ENCODE measurements at places on chromosomes 13 and 19. TPM values are rescaled to one million over a fixed set of nuclear protein-coding genes. Genes with fewer than 3 reads are reported as not detected.

DNA sequence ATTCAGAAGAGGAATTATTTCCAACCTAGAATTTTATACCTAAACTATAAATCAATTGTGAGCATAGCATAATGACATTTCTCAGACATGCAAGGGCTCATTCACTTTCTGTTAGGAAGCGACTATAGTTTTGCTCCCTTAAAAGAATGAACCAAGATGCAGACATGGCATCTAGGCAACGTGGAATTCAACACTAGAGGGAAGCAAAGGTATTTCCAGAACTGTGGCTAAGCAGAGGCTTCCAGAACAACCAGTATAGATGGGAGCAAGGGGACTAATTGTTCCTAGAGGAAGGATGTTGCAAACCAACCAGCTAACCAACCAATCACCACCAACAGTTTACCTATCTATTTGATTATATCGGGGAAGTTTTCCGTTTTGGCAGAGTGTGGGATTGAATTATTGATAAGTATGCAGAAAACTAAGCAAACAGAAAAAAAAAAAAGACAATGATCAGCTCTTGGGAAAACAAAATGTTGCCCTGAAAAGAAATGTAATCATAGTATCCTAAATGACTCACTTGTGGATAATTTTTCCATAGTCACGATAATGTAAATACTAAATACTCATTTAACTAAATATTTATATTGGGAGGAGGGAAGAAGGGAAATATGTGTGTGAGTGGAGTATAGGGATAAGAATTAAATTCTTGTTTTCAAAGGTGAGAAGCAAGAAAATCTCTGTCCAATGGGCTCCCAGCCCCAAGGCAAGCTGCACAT lies 21.1 kb downstream of the ARL11 start:
- no peak overlapping the region for H3K4me3 ChIP-seq
- DNase-seq = no peak
- H3K27me3 ChIP-seq = no peaks in the 10 kb centered on the region
- H3K36me3 ChIP-seq = no peaks in the 10 kb centered on the region
- no peaks in the 10 kb centered on the region for H3K4me1 ChIP-seq

Gene CLEC17A
- total RNA-seq = not detected

Gene RASGRP4
- total RNA-seq = not detected

GRCh38 chr19:5205937-5206750 lies 134.5 kb downstream of the PTPRS start:
- no peak overlapping the region for H3K4me3 ChIP-seq
- no peak for DNase-seq
- no peaks in the 10 kb centered on the region for H3K36me3 ChIP-seq
- H3K27me3 ChIP-seq = no peaks in the 10 kb centered on the region
- H3K4me1 ChIP-seq = no peaks in the 10 kb centered on the region
- H3K27ac ChIP-seq = no peak overlapping the region

Gene CCDC8
- 0.18 TPM for total RNA-seq

DNA sequence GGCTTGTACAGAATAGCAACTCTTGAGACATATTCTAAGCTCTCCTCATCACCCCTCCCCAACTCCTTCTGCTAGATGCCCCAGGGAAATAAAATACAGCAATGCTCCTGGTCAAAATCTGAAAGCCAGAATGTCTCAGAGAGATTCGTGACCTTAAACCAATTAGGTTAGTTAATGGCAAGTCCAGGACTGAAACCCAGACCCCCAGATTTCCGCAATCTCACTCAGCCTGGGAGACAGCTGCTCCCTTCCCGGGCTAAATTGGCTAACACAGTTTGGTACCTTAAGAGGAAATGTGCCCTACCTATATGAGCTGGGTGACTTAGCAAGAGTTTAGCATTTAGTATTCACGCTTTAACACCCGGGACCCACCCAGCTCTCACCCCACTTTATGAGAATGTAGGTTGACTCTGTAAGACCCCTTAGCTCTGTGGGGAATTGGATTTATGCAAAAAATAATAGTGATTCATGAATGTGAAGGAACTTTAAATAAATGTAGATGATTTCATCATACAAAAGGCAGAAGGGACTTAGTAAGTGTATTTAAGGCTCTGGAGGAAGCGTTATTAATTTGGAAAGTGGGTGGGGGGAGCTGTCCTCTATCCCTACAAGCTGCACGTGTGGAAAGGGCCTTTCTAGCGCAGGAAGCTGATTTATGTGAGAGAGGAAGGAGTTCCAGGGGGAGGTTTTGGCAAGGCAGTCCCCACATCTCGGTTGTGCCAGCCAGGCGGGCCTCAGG lies 1.1 kb downstream of the DLEU7 start:
- DNase-seq = no peak
- no peaks in the 10 kb centered on the region for H3K4me1 ChIP-seq
- no peaks in the 10 kb centered on the region for H3K27me3 ChIP-seq
- no peak overlapping the region for H3K4me3 ChIP-seq

- H3K4me1 ChIP-seq = peaks cover 12% of the 10 kb centered on the region
- DNase-seq = no peak
- no peak overlapping the region for H3K27ac ChIP-seq
- no peaks in the 10 kb centered on the region for H3K36me3 ChIP-seq
- H3K27me3 ChIP-seq = no peaks in the 10 kb centered on the region
Measured at GRCh38 chr19:8213827-8214672, 4.9 kb downstream of the CERS4 start.

GRCh38 chr19:15331419-15332310 lies 674 bp downstream of the BRD4 start:
- H3K27ac ChIP-seq = peak overlapping the region; percentile 70
- H3K36me3 ChIP-seq = no peaks in the 10 kb centered on the region
- DNase-seq = peak; percentile 64
- peak overlapping the region; percentile 100 for H3K4me3 ChIP-seq
- peaks cover 32% of the 10 kb centered on the region for H3K4me1 ChIP-seq

DNA sequence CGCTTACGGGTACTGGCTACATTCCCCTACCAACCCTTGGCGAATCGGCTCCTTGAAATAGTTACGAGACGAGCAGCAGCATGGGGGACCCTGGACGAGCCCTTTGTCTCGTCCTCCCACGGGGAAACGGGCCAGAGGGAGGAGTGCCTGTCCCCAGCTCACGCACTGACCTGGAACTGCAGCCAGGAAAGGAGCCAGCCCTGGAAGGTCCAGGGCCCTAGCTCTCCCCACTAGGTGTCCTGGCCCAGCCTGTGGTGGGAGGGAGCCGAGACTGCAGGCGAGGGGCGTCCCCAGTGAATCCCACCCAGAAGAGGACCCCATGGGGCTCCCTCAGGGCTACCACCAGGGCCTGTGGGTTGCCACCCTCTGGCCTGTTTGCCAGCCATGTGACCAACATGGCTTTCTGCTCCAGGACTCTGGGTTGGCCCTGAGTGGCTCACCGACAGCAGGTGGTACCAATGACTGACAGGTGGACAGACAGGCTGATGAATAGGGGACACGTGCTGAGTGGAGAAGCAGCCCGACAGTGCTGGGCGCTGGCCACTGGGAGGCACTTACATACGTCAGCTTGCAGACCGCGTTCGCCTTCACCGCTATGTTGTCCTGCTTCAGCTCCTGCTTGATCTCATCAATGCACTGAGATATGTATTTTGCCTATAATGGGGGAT lies 13.2 kb downstream of the AP3D1 start:
- H3K36me3 ChIP-seq = peaks cover 1% of the 10 kb centered on the region
- H3K4me3 ChIP-seq = no peak overlapping the region
- H3K27me3 ChIP-seq = no peaks in the 10 kb centered on the region
- no peak overlapping the region for H3K27ac ChIP-seq

GRCh38 chr13:61908906-61909615 lies 493.4 kb upstream of the PCDH20 start:
- H3K27ac ChIP-seq = no peak overlapping the region
- H3K27me3 ChIP-seq = no peaks in the 10 kb centered on the region
- H3K4me1 ChIP-seq = no peaks in the 10 kb centered on the region
- no peak overlapping the region for H3K4me3 ChIP-seq

- H3K27ac ChIP-seq = no peak overlapping the region
- H3K27me3 ChIP-seq = no peaks in the 10 kb centered on the region
- peak; percentile 29 for DNase-seq
- no peaks in the 10 kb centered on the region for H3K4me1 ChIP-seq
- no peaks in the 10 kb centered on the region for H3K36me3 ChIP-seq
Measured at GRCh38 chr19:35776102-35776788, 881 bp downstream of the ARHGAP33 start.

DNA sequence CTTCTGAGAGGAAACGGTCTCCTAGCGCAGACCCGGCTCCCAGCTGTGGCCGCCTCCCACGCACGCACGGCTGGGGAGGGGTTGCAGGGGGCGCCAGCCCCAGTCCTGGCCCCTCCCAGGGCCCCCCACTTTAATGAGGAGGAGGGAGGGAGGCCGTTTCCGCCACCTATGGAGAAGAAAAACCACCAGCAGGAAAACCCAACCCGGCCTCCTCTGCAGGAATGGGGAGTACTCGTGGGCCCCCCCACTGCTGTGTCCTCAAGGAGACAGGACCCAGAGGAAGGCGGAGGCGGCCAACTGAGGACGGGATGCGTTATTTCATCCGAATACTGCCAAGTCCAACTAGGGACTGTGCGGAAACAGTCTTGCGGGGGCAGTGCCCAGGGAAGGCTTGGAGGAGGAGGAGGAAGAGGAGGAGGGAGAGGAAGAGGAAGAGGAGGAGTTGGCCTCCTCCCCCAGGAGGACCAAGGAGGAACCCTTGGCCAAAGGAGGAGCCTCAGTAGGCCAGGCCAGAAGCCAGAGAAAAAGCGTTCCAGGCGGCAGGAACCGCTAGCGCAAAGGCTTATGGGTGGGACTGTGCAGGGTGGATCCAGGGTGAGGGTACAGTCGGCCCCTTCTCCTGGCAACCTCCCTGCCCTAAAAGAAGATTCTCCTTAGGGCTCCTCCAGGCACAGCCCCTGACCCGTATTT lies 3.9 kb upstream of the SSBP4 start:
- peak overlapping the region; percentile 34 for H3K27ac ChIP-seq
- H3K27me3 ChIP-seq = no peaks in the 10 kb centered on the region
- H3K4me1 ChIP-seq = peaks cover 23% of the 10 kb centered on the region
- DNase-seq = no peak
- no peak overlapping the region for H3K4me3 ChIP-seq
- no peaks in the 10 kb centered on the region for H3K36me3 ChIP-seq

Gene LRRC8E
- 6.5 TPM for total RNA-seq

GRCh38 chr19:34972163-34972705 lies 8.2 kb upstream of the ZNF792 start:
- H3K36me3 ChIP-seq = no peaks in the 10 kb centered on the region
- H3K27me3 ChIP-seq = no peaks in the 10 kb centered on the region
- no peak overlapping the region for H3K4me3 ChIP-seq

Gene ZGLP1
- total RNA-seq = 2.5 TPM

Gene GRIK5
- total RNA-seq = 0.30 TPM
